ENCODE measurements at places on chromosomes 4 and X.

GRCh38 chr4:47315346-47315745, 148.2 kb downstream of the COMMD8 start:
- no peak for DNase-seq

DNA sequence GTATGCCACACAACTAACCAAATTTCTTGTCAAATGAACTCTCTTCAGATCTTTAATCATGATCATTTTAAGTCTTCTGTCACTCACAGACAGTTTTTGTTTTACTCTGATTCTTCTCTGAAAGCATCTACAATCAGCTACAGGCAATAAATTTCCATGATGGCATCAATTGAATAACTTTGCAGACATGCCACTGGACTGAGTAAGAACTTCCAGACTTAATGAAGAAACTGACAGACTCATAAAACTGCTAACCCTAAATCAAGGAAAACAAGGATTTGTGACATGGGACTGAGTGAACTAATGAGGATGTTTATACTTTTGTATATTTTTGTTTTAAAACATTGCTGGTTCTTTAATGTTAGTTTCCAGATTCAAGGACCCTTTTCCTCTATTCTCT, 5.5 kb upstream of the PPP1R2C start:
- no peak for DNase-seq

- DNase-seq = no peak
These were observed 47.0 kb downstream of the EVC start for GRCh38 chr4:5757954-5758353.

- no peak for DNase-seq
These were observed 163.1 kb upstream of the MAB21L2 start for GRCh38 chr4:150418757-150419410.

GRCh38 chr4:13918991-13919441, 291.5 kb upstream of the BOD1L1 start:
- DNase-seq = no peak

- DNase-seq = no peak
These were observed 103.4 kb downstream of the PDE5A start for GRCh38 chr4:119525005-119525749.

Data from right forelimb (tissue), 1 donor.